GM23338 (cell line): ENCODE measurements at places on chromosomes 4 and X.
A peak's percentile ranks its signal among the peaks of the same experiment; 100 is the strongest.

DNA sequence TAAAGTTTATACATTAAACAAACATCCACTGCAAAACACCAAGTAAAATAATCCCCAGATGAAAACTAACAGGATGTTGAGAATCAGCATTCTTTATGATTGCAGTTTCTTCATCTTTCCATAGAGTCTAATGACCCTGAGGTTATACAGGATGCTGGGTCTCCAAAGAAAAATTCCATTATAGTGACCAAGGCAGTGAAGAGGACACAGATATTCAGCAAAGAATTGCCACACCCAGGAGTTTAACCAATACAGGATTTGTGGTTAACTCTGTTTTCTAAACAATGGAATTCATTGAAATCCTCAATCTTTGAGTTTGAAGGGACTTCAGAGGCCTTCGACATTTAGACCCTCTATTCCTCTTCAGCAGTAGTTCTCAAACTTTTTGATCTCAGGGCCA, 76.2 kb upstream of the ESX1 start:
- no peak for DNase-seq

DNA sequence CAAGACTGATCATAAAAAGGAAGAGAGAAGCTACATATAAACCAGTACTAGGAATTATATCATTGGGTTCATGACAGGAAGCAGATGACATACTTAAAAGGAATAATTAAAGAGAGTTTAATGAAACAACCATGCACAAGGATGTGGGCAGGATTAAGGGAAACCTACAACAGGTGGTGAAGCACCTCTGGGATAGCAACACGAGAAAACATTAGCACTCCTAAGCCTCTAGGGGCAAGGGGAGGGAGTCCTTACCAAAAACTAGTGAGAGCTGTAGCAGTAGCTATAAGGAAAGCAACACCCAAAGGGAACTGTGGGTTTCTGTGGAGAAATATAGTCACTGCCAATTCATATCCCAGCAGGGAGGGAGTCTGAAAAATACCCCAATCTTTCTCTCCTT, 7.2 kb upstream of the THOC2 start:
- DNase-seq: peak; percentile 28

- no peak for DNase-seq
These were observed 48.1 kb downstream of the NPY1R start for GRCh38 chr4:163284304-163284703.

DNA sequence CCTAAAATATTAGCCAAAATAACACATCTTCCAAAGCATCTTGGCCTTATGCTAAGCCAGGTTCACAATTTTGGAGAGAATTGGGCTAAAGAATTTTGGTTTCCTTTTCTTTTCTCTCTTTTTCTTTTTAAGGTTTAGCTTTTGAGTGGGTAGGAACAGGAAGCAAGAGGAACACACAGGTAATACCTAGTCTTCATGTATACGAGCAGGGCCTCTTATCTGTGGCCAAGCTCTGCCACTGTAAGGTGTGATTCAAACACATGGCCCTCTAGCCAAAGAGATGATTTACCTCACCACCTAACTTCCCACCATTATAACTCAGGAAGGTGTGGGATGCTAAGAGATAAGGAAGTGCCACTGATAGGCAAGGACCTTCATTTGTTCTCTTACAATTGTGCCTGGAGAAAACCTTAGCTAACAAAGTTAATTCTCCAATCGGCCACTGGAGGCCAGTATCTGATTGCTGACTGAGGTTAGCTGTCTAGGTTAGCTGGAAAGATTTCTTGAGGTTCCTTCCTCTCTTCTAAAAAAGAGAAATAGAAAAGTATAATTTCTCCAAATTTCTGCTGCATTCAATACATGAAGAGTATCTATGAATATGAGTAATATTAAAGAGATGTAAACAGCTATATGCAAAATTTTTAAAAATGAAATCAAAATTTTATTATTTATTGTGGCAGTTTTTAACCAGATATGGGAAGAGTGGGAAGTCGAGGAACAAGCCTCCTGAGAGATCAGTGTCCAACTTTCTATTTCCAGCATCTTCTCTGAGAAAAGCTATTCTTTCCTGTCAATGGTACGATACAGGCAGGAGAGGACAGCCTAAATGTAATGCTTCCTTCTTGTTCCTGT, 30.1 kb upstream of the BBS7 start:
- peak; percentile 84 for DNase-seq
